Osteocyte (in vitro differentiated cells): ENCODE measurements at places on chromosomes 7 and 10. TPM values are rescaled to one million over a fixed set of nuclear protein-coding genes. Genes with fewer than 3 reads are reported as not detected.
A peak's percentile ranks its signal among the peaks of the same experiment; 100 is the strongest.

- no peak for DNase-seq
Observed at GRCh38 chr10:128161031-128161430, 34.8 kb upstream of the MKI67 start.

DNA sequence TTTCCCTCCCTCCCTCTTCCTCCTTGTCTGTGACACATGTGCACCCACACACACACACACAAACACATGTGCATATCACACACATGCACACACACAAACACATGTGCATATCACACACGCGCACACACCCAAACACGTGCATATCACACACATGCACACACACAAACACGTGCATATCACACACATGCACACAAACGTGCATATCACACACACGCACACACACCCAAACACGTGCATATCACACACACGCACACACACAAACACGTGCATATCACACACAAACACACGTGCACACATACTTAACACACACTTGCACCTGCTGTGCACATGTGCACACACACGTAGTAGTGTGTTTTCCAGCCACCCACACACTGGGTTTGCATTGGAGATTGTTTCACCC, 29.4 kb upstream of the KNDC1 start:
- DNase-seq: no peak

GRCh38 chr10:52283174-52283573, 30.9 kb upstream of the DKK1 start:
- DNase-seq: no peak

- DNase-seq: no peak
Observed at GRCh38 chr7:142177869-142178268, 66.4 kb downstream of the MGAM2 start.

DNA sequence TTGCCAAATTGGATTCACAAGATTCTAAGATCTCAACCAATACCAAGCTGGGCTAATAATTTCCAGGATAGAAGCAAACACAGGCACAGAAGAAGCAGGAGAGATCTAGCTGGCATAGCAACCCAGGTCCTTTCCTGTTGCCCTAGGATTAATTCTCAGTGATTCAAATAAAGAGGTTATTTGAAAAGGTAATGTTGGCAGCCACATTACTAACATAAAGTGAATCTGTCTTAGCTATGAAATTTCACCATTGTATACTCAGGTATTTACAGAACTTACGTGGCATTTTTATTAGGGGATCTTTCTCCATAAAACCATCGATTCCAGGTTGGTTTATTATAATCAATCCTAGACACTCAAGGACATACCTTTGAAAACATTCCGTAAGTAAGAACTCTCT, 379.3 kb upstream of the POM121L12 start:
- DNase-seq: no peak

Gene BMPER
- 0.50 and 0.56 TPM in 2 replicates for total RNA-seq

- DNase-seq: no peak
Observed at GRCh38 chr10:7362471-7362870, 48.4 kb downstream of the SFMBT2 start.

Gene HOXA2
- not detected in 2 replicates for total RNA-seq

- no peak for DNase-seq
Observed at GRCh38 chr7:7131273-7131672, 51.1 kb upstream of the C1GALT1 start.

Gene TLL2
- 0.18 TPM in 1 of 2 replicates, not detected in the other for total RNA-seq

- DNase-seq: no peak
Observed at GRCh38 chr7:100888988-100889750, at the start of gene UFSP1. UFSP1 (minus strand) TSS chr7:100889715; CDS start chr7:100889271, 444 bp downstream.

- no peak for DNase-seq
Observed at GRCh38 chr7:117863618-117864017, 9.6 kb downstream of the CTTNBP2 start.

GRCh38 chr10:118754229-118754555, 578 bp downstream of the CACUL1 start:
- DNase-seq: no peak

GRCh38 chr7:30700941-30701340, 18.7 kb upstream of the CRHR2 start:
- DNase-seq: no peak

DNA sequence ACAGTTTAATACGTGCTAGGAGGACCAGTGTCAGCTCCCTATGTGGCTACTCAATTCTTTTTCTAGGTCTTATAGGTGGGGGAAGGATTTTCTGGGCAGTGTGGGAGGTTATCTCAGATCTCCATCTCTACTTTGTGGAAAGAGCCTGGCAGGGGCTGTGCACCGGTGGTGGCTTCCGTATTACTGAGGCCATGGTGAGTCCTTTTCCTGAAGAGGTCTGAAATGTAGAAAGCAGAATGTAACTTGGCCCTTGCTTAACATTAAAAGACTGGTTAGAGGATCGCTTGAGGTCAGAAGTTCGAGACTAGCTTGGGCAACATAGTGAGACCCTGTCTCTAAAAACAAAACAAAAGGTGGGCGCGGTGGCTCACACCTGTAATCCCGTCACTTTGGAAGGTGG, 2.7 kb upstream of the TPST1 start:
- no peak for DNase-seq

Gene PNLIPRP3
- total RNA-seq: not detected in 2 replicates

DNA sequence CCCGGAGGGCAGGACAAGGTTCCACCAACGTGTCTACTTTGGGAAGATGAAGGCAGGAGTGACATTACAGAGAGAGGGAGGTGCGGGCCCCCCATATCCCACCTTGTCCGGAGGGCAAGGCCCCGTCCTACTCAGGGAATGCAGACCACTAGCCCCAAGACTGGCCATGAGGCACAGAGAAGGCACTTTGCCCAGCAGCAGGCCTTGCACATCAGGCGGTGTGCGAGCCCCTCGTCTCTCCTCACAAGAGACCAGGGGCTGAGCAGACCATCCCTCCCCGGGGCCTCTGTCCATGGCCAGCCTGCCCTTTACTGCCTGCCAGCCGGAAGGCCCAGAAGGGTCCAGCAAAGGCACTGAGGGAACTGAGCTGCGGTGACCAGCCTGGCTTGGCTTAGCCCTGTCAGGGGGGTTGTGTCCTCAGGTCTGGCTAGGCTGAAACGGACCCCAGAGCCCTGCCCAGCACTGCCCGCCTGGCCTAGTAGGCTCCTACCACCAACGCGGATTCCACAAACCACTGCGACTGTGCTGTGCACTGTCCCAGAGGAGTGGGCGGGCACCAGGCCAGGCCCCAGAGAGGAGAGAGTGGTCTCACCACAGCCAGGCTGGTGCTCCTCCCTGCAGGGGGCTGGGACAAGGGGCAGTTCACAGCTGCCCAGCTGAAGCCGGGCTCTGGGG, 16.7 kb downstream of the CAMK2B start:
- peak; percentile 85 for DNase-seq

- DNase-seq: no peak
Observed at GRCh38 chr10:101818872-101819633, 809 bp upstream of the OGA start.

DNA sequence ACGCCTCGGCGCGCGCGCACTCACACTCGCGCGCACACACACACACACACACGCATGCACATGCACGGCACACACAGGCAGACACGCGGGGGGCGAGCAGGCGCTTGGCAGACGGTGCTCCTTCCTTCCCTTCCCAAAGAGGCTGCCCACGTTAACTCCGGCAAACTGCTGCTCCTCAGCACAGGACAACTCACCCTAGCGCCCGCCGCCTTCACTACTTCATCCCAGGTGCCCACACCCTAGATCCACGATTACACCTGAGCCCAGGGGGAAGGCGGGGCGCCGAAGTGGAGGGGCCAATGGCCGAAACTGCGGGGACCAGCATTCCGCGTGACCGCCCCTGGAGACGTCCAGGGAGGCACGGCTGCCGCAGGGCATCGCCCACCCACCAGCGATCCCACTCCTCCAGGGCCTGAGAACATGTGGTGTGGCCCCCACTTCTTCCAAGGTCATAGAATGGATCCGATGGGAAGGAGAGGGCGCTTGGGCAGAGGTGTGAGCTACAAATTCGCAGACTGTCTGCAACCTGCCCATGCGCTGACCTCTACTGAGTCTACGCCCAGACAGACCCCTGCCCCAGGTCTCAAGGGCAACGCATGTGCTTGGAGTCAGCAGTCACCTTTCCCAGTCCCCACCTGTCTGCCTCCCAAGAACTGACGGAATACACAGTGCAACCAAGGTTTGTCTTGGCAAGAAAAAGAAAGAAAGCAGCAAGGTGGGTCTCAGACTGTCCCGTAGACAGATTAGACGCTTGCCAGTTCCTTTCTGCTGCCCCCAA, 74.6 kb downstream of the CALN1 start:
- DNase-seq: peak; percentile 82

DNA sequence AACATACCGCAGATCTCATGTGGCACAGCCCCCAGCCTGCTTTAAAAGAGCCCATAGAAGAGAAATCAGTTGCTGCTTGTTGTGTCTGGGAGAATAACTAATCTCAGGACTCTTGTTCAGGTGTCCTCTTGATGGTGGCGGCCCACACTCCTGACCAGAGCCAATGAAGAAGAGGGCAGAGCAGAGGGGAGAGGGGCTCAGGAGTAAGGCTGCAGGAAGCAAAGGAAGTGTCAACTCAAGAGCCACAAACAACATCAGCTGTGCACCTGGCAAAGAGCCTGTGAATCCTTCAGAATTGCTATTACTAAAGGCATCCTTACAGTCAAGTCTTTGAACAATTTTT, 59.8 kb upstream of the PTN start:
- DNase-seq: no peak

DNA sequence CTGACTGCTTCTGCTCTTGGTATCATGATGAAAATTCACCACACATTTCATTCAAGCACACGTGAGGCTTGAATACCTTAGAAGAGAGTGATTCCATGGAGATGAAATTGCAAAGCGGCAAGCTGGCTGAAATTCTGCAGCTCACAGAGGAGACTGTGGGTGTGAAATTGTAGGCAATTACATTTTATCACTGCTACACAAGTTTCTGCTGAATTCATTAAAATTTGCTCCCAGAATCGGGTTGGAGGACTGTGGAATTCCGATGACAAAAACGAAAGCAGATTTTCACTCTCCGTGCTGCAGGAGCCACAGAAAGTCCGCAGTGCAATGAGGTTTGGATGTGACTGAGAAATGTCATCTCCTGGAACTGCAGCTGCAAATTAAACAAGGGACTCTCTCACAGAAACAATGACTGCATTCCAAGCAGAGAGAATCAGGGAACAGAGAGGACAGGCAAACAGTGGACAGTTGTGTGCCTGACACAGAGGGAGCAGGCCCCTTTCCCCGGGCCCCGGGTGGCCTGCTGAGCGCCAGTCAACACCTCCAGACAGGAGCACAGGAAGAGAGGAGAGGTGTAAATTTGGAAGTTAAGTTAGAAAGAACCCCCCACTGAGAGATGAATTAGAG, 109.1 kb downstream of the C10orf90 start:
- DNase-seq: no peak

DNA sequence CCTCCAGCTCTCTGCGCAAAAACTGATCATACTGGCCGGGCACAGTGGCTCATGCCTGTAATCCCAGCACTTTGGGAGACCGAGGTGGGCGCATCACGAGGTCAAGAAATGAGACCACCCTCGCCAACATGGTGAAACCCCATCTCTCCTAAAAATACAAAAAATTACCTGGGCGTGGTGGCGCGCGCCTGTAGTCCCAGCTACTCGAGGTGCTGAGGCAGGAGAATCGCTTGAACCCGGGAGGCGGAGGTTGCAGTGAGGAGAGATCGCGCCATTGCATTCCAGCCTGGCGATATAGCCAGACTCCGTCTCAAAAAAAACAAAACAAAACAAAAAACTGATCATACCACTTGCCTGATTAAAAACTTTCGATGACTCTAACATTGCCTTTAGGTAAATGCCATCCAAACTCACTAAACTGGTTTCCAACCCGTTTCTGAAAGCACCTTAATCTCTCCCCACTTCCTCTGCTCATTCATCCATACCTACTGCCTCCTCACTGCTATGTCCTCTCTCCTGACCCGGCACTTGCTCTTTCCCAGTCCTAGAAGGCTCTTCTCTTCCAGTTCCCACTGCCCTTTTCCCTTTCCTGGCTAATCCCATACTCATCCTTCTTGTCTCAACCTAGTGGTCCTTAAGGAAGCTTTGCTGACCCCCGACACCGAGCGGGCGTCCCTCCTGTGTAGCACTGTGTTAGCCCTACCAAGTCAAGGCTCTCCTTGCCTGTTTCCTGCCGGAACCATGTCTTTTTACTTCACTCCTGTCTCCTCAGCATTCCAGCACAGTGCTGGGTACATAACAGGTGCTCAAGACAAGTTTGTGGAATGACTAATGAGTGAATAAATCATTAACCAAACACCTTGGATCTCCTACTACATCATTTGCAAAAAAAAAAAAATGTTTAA, 686 bp upstream of the MIOS start:
- DNase-seq: no peak

DNA sequence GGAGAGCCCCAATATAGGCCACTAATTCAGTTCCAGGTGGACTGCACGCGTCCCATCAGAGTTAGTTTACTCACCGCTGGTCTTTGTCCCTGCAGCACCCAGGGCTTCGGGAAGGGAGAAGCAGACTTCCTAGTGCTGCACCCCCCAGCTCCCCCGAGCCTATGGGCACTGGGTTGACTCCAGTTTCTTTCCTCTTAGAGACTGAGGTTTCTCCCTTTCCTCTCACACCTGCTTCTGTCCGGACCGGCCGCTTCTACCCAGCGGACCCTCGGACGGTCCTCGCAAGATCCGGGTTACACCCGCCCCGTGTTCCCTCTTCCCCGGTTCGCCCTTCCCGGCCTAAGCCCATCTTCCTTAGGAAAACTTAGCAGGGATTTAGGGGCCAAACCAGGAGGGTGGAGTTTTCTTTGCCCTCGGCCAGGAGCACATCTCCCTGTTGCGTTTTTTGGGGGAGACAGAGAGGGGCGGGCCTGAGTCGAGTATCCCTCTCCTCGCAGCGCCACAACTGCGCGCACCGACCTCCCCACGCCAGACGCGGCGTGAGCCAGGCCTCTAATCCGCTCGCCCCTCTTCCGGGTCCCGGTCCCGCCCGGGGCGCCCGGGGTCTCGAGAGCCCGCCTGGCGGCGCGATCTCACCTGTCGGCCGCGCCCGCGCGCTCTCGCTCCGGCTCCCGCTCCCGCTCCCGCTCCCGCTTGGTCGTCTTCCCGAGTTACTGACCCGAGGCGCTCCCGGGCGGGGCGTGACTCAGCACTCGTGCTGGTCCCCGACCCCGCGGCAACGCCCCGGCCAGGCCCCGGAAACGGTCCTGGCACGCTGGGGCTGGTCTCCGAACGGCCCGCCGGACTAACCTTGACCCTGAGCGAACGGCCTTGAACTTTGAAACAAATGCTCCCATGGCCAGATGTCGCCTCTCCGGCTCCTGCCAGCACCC, at the start of gene AIFM2:
Gene AIFM2, minus strand, starts transcription at position 728 of the 932 bp plus-strand sequence. CDS start 8,741 bp downstream, outside the sequence.
- peak; percentile 91 for DNase-seq

DNA sequence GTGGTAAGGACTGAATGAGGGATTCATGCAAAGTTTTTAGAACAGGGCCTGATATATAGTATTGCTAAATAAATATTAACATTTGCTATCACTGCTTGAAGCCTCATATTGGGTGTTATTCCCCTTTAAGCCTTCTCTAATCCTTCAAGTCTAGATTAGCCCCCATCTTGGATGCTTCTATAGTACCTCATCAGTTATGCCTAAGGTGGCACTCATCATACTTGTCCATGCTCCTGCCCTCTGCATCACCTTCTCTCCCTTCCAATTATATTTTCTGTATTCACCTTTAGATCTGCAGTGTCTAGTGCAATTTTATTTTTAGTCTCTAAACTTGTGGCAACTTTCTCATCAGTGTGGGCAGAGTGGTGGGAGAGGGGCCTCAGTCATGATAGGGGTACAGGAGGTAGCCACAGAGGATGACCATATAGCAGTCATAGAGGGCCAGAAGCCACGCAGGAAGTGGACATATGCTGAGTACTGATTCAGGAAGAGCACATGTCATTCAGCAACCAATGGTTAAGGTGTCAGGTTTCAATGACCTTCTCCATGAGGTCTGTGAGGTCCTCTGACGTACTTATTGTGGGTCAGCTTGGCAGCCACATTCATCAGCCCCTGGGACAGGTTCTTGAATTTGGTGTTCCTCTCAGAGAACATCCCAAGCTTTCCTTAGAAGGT, 2.5 kb downstream of the ENTPD1 start:
- DNase-seq: no peak
